ENCODE measurements at places on chromosomes 1 and 21.
A peak's percentile ranks its signal among the peaks of the same experiment; 100 is the strongest.

DNA sequence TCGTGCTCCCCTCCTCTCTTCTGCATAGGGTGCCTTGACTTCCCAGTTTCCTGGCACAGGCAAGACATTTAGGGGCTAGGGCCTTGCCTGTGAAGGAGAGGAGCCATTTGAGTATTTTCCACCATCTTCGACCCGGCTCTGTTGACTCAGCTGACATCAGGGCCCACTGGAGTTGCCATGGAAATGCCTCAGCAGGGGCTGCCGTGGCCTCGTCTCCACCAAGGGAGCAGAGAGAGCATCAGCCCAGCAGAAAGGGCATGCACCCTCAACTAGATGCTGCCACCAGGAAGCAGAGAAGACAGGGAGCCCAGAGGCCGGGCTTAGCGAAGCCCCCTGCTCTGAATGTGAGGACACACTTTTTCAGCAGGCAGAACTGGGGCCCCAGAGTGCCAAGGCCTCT, 101.9 kb upstream of the ACTL8 start:
- no peak for DNase-seq

- DNase-seq = peak; percentile 5
Observed at GRCh38 chr1:200409203-200409760, 554 bp downstream of the ZNF281 start.

GRCh38 chr1:97976801-97977200, 56.0 kb upstream of the DPYD start:
- no peak for DNase-seq

DNA sequence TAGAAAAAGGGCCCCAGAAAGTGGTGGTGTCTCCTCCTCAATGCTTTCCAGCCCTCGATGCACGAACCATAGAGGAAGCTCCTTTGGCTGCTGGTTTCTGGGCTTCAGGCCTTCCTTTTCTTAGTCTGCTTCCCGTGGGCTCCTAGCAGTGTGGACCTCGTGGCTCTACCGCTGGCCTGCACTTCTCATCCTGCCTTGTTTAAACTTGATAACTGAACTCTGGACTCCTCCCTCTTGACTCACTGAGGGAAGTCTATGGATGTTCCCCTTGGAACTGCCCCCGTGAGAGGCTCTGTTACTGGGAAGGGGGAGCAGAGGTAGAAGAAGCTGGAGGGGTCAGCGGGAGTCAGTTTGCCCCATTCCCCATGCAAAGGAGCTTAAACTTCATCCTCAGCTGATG, 75.3 kb upstream of the WDR26 start:
- peak; percentile 37 for DNase-seq

- DNase-seq = no peak
Observed at GRCh38 chr1:25185409-25186160, 46.7 kb downstream of the SYF2 start.

All from HL-60 (cell line).